Iris pigment epithelial cell (primary cell): ENCODE measurements at places on chromosomes 6 and 20.

- DNase-seq = no peak
Observed at GRCh38 chr20:40882152-40882551, 146.5 kb upstream of the TOP1 start.

DNA sequence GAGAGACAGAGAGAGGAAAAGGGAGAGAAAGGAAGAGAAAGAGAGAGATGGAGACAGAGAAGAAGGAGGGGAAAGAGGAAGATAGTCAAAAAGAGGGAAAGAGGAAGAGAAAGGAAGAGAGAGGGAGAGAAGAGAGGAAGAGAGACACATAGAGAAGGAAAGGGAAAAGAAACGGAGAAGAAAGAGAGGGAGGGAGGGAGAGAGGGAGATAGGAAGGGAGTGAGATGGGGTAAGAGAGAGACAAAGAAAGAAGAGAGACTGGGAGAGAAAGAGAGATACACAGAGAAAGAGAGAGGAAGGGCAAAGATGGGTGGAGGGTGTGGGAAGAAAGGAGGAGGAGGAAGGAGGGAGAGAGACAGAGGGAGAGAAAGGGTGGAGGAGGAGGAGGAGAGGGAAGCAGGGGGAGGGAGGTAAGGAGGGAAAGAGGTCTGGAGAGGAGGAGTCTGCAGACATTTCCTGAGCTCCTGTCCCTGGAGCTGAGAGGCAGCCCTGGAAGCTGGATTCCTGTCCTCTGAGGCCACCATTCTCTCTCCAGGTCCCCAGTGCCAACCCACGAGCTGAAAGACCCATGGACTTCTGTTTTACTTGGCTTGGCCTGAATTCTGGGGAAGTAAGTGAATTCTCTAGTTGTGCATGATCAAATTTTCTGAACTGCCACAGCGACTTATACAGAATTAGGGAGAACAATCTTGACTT, 9.9 kb downstream of the FOXF2 start:
- no peak for DNase-seq

- DNase-seq = no peak
Observed at GRCh38 chr20:33681728-33682353, 4.3 kb downstream of the E2F1 start.

- DNase-seq = no peak
Observed at GRCh38 chr6:44202332-44202971, 14.3 kb upstream of the MYMX start.

DNA sequence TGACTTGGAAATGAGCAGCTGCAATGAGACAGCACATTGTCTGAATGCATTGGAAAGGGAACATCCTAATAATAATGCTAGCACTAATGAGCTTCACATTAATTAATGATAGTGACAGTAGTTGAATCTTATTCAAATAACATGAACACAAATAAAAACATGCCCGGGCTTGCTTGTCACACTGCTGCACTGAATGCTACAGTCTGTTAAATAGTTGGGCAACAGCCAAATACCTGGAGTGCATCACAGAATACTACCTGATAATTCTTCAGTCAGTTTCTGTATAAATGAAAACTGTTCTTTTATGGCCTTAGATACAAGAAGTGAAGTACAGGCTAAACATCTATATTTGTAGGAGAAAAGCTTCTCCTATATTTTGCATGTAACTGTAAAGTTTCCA, 458.7 kb downstream of the RNF144B start:
- DNase-seq = no peak

- DNase-seq = no peak
Observed at GRCh38 chr20:63743210-63743970, 3.8 kb downstream of the SLC2A4RG start.

DNA sequence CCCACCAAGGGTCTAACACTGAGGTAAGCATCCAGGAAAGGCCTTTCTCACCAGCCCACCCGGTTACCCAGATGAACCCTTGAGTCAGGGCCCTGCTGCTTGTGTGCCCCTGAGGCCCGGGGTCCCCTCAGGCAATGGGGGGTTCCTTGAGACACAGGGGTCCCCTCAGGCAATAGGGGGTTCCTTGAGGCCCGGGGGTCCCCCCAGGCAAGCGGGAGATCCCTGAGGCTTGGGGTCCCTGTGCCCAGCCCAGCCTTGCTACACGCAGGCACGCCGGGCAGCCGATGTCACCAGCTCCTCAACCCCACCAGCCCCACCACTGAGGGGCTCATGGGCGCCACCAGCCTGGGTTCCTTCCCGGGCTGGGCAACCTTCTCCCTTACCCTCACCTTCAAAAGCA, 247.2 kb downstream of the TTLL2 start:
- no peak for DNase-seq

GRCh38 chr20:32338665-32339064, 19.5 kb upstream of the ASXL1 start:
- no peak for DNase-seq

DNA sequence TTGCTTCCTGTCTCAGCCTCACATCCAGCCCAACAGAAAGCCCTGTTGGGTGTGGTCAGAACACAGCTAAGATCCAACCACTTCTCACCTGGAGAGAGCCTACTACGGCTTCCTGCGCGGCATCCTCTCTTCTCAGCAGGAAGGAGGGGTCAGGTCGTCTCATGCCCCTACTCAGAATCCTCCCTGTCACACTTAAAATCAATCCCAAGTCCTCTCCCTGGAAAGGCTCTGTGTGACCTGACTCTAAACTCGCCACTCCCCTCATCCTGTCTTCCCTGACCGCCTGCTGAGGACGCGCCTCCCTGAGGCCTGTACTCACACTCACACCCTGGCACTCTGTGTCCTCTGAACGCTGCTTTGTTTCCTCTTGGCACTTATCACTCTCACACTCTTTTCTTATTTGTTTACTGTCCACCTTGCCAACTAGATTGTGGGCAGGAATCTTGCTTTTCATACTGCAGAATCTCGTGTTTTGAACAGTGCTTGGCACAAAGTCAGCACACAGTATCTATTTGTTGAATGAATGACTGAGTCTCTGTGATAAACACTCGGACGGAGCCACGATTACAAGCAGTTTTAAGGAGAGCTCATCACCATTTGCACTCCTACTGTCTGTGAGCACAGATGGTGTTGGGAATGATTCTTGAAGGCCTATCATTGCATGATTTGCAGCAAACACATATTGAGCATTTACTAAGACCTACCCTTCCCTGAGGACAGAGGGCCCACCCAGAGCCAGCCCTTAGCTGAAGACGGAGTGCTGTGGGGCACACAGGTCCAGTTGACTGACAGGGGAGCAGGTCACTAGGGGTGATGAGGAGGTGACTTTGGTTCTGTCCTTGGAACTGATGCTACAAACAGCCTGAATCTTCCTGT, 18.7 kb downstream of the RAB5IF start:
- no peak for DNase-seq

- DNase-seq = no peak
Observed at GRCh38 chr20:63795178-63795830, 35.8 kb downstream of the ZBTB46 start.

- DNase-seq = peak; percentile 36
Observed at GRCh38 chr6:149094156-149094555, 223.4 kb upstream of the TAB2 start.

DNA sequence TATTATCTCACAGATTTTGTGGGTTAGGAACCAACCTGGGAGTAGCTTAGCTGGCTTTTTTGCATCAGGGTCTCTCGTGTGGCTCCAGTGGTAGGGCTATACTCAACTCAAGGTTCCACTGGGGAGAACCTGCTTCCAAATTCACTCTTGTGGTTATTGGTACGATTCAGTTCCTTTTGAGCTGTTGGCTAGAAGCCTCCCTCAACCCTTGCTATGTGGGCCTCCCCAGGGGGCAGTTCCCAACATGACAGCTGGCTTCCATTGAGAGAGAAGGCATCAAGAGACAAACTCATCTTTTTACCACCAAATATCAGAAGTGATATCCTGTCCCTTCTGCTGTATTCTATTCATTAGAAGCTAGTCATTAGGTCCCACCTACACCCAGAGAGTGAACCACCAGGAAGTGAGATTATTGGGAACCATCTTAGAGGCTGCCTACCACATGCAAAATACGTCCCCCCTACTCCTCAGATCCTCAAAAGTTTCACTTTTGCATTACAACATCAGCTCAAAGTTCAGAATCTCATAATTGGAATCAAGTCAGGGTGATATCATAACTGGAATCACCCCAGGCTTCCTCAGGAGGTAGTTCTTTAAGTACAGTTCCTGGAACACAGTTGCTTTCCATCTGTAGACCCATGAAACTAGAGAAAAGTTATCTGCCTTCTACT, 30.9 kb downstream of the MKKS start:
- peak; percentile 34 for DNase-seq

- DNase-seq = no peak
Observed at GRCh38 chr6:1473598-1473997, 84.2 kb downstream of the FOXF2 start.

GRCh38 chr20:25258828-25259227, 10.9 kb downstream of the PYGB start:
- no peak for DNase-seq

DNA sequence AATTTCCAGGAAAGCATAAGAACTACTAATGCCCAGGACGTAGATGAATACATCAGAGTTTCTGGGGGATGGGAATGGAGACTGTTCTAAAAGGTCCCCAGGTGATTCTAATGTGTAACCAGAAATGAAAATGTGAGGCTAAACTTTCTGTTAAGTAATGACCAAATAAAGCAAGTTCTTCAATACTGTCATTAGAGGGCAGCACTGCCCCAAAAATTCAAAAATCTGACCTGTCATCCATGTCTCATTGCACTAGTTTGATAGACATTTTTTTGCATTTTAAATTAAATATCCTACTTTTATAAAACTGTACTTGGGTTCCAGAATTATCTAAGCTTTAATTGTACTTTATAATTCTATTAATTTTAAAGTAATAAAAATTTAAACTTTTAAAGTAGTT, 94.9 kb downstream of the RFX6 start:
- peak; percentile 47 for DNase-seq

DNA sequence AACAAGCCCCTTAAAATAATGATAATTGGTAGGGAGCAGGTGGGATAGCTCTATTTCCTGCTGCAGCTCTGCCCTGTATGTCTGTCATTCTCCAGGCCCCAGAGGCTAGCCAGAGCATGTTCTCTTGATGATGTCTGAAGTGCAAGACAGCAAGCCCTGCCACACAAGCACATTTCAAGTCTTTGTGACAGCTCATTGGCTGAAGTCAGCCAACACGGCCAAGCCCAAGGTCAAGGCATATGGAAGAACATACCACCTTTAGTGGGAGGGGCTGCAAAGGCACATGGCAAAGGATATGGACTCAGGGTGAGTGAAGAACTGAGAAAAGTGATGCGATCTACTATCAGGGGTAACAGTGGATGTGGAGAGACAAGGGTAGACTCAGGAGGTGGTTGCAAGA, 116.1 kb downstream of the PRND start:
- no peak for DNase-seq

GRCh38 chr20:40682104-40682981, 6.7 kb downstream of the MAFB start:
- DNase-seq = peak; percentile 28

GRCh38 chr6:46925563-46926253, 4.0 kb upstream of the ADGRF5 start:
- peak; percentile 91 for DNase-seq

DNA sequence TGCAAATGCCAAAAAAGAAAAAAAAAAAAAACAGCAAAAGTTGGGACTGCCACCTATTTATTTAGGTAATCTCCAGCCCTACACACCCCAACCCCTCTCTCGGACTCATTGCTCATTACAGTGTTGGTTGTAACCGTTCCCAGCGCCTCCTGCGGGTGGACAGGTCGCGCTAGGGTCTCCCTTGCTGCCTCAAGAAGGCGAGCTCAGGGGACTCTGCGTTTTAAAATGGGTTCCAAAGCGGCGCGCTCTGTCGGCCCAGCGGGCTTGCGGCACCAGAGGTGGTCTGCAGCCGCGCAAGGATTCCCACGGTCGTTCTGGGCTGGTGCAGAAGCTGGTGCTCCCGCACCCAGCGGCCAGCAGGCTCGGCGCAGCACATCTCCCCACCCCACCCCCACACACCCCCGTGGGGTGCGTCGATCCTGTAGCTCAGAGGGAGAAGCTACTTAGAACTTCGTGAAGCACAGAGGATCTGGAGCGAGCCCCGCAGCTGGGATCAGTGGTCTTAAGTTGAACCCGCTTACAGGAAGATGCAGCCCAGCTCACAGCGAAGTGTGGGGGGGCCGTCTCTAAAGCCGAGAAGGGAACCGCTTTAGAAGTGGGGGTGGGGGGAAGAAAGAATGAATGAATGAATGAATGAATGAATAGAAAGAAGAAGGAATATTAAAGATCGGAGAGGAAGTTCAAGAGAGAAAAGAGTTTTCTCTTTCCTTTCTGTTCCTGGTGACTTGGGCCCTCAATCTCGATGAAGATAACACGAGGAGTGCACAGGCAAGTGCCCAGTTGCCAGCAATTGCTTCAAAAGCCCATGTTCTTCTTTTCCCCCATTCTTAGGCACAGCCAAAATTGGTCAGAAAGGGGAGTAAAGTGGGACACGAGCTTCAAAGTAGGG, 780 bp downstream of the TFAP2A start:
- peak; percentile 66 for DNase-seq

- no peak for DNase-seq
Observed at GRCh38 chr6:37036146-37036545, 30.7 kb downstream of the FGD2 start.

- DNase-seq = no peak
Observed at GRCh38 chr20:23601715-23602114, 4.0 kb downstream of the CST9 start.

- peak; percentile 100 for DNase-seq
Observed at GRCh38 chr20:50645253-50646068, 45.9 kb downstream of the RIPOR3 start.

DNA sequence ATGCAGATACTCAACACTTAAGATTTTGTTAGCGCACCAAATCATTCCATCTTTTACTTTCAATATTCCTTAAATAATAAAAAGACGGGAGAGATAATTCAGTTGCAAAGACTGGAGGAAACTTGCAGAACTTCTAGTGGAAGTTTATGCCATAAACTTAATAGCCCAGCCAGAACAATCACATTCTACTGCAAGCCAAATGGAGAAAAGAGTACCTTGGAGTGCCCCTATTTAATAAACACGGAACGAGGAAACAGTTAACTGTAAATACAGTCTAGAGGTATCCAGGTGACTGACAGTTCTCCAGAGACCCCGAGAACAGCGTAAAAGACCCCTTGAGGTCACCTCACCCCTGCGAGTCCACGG, 635 bp downstream of the SLC35B3 start:
- peak; percentile 1 for DNase-seq

GRCh38 chr6:21103626-21104224, 489.8 kb upstream of the SOX4 start:
- DNase-seq = no peak
